Myometrial cell (primary cell): ENCODE measurements at places on chromosomes 4 and X. TPM values are rescaled to one million over a fixed set of nuclear protein-coding genes. Genes with fewer than 3 reads are reported as not detected.

Gene MAGEB1
- not detected in 2 replicates for total RNA-seq

Gene TSC22D3
- 116 and 135 TPM in 2 replicates for total RNA-seq

Gene FGF5
- total RNA-seq: 2.0 and 2.8 TPM in 2 replicates

Gene TBC1D25
- 8.7 and 10.7 TPM in 2 replicates for total RNA-seq

Gene STPG2
- not detected in 2 replicates for total RNA-seq

Gene MAGEA6
- total RNA-seq: not detected in 2 replicates

Gene DMRTC1
- not detected in 2 replicates for total RNA-seq

Gene RASL11B
- total RNA-seq: 4.8 and 13.5 TPM in 2 replicates

Gene PHOX2B
- total RNA-seq: not detected in 2 replicates

Gene SYTL4
- 6.1 and 7.1 TPM in 2 replicates for total RNA-seq

Gene FGB
- total RNA-seq: 0.86 and 1.9 TPM in 2 replicates

Gene CDKL2
- 0.86 and 0.89 TPM in 2 replicates for total RNA-seq

Gene SPANXA1
- total RNA-seq: not detected in 2 replicates

Gene C4orf46
- 6.1 and 6.2 TPM in 2 replicates for total RNA-seq

Gene AR
- 3.4 and 3.7 TPM in 2 replicates for total RNA-seq

Gene PABPC5
- total RNA-seq: 1.2 TPM in 2 replicates
